ENCODE measurements at places on chromosomes 3 and 15.

DNA sequence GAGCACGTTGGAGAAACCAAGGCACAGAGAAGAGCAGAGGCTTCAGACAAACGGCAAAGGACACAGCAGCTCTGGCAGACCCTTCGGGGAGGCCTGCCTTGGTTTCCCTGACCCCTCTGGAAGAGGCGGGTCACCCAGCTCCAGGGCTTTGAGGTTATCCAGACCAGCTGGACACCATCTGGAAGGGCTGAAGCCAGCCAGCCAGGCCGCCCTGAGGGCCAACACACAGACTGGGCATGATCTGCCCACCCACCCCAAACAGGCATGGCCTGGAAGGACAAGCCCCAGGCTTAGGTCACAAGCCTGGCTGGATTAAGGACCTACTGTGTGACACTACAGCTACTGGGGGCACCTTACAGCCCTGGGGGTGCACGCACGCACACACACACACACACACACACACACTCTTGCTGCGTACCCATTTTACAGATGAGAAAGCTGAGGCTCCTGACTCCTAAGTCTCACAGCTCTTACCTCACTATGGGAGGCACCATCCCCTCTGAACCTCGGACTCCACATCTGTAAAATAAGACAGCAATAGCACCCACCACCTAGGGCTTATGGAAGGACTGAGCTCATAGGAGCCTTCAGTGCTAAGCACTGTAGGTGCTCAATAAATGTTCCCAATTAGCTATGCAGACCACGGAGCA is 10.8 kb downstream of the PLXND1 start:
- no peak for DNase-seq

DNA sequence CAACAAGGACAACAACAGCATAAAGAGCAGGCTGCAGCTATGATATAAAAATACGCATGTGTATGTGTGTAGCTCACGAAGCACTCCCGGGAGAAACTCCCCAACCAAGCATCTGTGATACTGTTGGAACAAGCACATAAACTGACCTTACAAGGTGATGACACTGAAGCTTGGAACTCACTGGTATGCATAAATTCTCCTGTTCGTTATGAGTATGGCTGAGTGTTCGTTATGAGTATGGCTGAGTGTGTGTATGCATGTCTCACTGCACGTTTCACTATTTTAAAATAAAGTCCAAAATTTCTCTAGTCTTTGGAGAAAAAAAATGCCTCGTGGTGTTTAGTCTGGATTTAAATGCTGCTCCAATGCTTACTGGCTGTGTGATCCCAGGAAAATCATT is 256.8 kb downstream of the RORA start:
- no peak for DNase-seq

DNA sequence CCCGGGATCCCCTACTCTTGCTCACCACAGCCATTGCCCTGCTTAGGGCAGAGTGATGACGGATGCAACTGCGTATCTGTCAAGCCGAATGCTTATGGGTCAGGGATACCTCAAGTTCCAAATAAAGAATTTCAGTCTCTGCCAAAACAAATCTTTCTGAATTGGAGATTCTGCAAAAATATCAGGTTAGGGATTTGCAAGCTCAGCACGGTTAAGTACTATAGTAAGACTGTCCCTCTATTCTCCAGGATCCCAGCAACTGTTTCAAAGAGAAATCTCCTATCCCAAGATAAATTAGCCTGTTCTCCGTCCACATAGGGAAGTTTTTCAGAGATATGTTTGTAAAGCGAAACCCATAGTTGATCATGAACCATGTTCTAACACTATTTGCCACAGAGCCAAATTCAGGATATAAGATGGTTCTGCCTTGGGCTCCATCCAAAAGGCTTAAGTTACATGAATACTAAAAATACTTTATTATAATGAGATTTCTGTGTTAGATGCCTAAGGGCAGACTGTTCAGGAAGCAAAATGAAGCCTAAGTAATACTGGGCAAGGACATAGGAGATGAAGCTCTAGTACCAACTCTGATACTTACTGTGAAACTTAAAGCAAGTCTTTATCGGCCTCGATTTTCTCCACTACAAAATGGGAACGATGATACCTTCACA is 100.1 kb upstream of the LPP start:
- no peak for DNase-seq

GRCh38 chr15:78811825-78812183 is 540 bp upstream of the ADAMTS7 start:
- no peak for DNase-seq

GRCh38 chr15:38454696-38455090 is 766 bp downstream of the FAM98B start:
- no peak for DNase-seq

GRCh38 chr3:59771768-59772181 is 722.0 kb upstream of the CFAP20DC start:
- DNase-seq: no peak

- DNase-seq: no peak
These were observed 28.2 kb downstream of the C3orf62 start for GRCh38 chr3:49248840-49249227.

GRCh38 chr15:39248204-39248603 is 332.7 kb upstream of the THBS1 start:
- no peak for DNase-seq

- DNase-seq: no peak
These were observed 402.4 kb downstream of the PLCL2 start for GRCh38 chr3:17287006-17287689.

GRCh38 chr3:48546203-48546829 is 10.3 kb downstream of the PFKFB4 start:
- no peak for DNase-seq

DNA sequence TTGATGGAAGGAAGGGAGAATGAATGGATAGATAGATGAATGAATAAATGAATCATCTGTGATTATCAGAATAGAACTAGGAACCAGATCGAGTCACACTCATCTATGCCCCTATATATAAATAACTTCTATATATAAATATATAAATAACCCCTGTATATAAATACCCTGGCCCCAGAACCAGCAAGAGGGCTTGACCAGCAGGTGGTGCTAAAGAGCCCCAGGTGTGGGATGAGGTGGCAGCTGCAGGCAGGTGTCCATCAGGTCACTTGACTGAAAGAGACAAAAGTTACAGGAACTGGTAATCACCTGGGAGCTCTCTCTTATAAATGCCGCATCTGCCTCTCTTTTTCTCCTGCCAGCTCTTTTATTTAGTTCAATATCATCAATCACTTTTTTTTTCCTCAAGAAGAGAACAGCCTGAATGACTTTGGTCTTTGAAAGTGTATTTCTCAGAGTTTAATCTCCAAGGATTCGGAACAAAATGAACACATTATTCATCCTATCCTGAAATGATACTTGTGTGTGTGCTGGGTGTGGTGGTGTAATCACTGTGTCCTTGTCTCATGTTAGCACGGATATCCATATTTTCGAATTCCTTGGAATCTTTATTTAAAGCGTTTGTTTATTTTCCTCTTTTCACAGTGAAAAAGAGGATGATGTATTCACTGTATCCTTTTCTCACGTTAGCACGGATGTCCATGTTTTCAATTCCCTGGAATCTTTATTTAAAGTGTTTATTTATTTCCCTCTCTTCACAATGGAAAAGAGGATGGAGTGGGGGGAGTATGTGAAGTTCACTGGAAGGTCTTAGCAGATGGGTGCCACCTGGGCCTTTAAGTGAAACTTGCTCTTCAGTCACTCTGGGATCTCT is 35.4 kb upstream of the ATG7 start:
- DNase-seq: no peak

DNA sequence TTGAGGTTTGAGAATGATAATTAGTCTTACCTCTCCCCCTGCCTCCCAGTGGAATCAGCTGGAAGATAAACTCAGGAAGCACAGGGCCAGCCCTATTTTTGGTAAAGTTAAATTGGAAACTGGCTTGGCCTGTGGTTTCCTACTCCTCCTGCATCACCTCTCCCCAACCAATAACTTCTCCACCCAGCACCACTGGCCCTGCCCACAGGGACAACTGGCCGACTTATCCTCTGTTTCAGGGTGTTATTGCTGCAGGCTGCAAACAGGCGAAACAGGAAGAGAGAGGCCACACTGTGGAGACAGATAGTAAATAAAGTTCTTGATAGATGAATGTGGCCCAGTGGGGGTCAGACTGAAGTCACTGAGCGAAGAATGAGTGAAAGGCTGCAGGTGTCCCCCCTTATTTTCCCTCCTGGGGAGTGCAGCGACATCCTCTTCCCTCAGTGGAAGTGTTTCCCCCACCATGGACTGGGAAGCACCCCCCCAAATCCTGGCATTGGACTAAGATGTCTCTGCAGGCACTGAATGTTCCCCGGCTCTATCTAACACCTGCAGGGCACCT is 47.1 kb downstream of the PDIA5 start:
- DNase-seq: no peak

DNA sequence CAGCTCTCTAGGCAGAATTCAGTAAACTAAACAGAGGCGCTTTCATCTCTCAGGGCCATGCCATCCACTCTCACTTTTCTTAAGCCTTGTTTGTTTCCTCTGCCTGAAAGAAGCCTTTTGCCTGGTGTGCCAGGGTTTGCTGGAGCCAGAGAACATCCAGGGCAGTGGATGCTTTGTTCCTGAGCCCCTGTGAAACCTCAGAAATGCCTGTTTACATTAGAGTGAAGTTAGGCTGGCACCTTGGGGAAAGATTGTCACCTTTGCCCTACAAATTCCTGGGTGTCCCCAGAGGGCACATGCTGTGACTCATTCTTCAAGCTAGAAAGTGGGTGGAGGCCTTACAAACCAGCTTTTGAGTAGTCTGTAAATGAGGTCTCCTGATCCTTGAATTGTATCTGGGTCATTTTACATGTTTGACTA is 10.7 kb upstream of the TRAK1 start:
- no peak for DNase-seq

DNA sequence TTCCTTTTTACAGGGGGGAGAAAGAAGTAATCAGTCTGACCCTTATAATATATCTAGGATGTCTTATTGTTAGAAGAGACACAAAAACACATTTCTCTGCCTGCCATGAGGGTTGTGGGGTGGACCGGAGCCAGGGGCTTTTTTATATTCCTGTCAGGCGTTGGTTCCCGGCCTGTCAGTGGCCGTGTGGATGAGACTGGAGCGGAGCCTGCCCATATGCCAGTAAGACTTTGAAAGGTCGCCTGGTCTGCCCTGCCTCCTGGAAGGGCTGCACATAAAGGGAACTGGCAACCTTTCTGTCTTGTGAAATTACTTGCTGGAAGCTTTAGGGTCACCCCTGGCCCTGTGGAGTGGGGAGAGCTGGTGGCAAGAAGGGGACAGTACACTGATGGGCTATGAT is 34.7 kb downstream of the MAP3K13 start:
- peak; percentile 81 for DNase-seq

- no peak for DNase-seq
These were observed 55.6 kb downstream of the CCR3 start for GRCh38 chr3:46297658-46298423.

- no peak for DNase-seq
These were observed 414 bp upstream of the TMEM115 start for GRCh38 chr3:50359760-50360110.
